ENCODE measurements at places on chromosomes 2 and 18. TPM values are rescaled to one million over a fixed set of nuclear protein-coding genes. Genes with fewer than 3 reads are reported as not detected.

The CXCR1 gene
- 0.35 TPM for total RNA-seq

The RRM2 gene
- total RNA-seq = 0.60 TPM

The MAP4K3 gene
- total RNA-seq = 41.5 TPM

The GALNT14 gene
- total RNA-seq = 0.46 TPM

The SCYGR3 gene
- not detected for total RNA-seq

The NT5C1B gene
- total RNA-seq = not detected

The SERPINB11 gene
- not detected for total RNA-seq

The GALR1 gene
- total RNA-seq = not detected

The RTP5 gene
- total RNA-seq = not detected

The SLC8A1 gene
- 791 TPM for total RNA-seq

The FLACC1 gene
- 6.5 TPM for total RNA-seq

The ABCG8 gene
- not detected for total RNA-seq

The COL6A3 gene
- 132 TPM for total RNA-seq

- no peak for DNase-seq
These were observed 303.7 kb upstream of the HS6ST1 start for GRCh38 chr2:128622371-128622770.

- no peak for DNase-seq
These were observed 79.3 kb upstream of the ASAP2 start for GRCh38 chr2:9127316-9127715.

DNA sequence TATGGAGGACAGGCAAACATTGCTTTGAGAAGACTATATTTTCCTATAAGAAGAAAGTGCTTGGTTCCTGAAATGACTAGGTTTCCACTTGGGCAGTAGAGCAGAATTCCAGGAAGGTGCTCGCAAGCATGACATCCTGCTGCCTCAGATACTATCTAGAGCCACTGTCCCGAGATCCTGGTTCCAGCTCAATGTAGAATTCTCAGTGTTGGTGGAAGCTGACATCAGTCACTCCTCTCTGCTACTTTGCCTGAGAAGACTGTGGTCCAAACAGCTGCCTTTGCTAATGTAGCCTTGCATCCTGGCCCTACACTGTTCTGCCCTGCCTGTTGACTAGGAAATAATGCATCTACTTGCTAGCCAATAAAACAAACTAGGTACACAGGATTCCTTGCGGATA lies 50.0 kb upstream of the ITGA6 start:
- DNase-seq = no peak

DNA sequence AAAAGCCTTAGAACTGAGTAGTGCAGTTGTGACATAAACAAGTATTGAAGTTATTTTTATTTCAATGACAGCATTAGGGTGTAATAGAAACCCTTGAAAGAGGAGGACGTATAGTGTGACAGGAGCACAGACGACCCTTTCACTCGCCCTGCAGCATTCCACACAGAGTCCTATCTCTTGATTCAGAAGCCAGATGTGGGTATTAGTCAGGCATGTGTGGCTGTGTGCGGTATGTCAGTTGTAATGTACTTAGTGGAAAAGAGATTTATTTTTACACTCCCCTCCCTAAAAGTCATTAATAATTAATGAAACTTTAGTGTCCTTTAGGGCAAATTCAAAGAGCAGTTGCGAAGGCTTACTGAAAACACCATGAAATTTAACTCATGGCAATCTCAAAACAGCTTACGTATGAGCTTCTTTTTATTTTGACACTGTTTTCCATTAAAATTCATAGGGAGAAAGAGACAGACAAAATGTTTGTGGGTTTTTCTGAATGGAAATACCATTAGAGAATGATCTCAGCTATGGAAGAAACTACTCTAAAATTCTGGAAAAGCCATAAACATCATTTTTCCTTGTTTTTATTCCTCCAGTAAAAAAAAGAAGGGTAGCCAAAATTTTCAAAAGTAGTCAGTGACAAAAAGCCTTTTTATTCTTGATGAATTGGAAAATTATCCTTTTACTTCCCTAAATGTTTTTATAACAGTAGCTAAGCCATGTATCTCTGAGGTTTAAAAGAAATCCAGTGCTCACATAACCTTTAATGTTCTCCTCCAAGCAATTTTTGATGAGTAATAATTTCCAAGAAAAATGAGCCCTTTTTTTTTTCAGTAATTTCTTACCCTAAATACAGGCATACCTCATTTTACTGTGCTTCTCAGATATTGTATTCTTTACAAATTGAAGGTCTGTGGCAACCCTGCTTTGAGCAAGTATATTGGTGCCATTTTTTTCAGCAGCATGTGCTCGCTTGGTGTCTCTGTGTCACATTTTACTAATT lies 84.0 kb upstream of the DSEL start:
- no peak for DNase-seq

GRCh38 chr18:65659912-65660311 lies 90.9 kb upstream of the CDH7 start:
- DNase-seq = no peak

GRCh38 chr2:237091779-237092436 lies 6.2 kb downstream of the COPS8 start:
- DNase-seq = no peak

DNA sequence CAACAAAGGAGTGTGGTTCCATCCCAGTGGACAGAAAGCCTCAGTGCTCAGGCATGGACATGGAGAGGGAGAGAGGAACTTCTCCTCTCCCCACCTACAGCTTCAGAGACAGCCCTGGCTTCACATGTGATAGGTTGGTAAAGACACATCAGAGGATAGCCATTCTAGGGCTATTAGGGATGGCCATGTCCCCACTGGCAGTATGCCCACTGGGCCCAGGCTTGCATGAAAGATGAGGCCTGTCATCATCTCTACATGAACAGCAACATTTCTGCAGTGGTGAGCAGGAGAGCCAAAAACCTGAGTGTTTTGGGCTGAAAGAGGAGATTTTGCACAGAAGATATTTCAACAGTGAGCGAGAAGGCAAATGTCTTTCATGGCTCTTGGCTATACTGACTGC lies 517.2 kb downstream of the NR4A2 start:
- no peak for DNase-seq

- no peak for DNase-seq
These were observed 319.5 kb upstream of the HNMT start for GRCh38 chr2:137644731-137645130.

DNA sequence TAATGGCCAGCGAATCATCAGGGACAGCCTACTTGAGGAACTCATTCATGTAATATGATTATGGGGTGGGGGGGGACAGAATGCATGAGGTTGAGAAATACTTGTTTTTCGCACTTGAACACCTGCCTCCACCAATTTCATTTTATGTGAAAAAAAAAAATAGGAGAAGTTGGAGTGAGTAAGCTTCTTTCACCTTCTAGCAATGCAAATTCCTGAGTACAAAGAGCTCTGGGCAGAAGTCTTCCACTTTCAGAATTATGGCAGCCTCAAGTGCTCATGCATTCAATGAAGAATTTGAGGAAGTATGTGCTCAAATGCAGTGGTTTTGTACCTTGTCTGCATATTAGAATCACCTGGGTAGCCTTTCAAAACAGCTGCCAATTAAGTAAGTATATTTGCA lies 40.1 kb upstream of the GPD2 start:
- no peak for DNase-seq

DNA sequence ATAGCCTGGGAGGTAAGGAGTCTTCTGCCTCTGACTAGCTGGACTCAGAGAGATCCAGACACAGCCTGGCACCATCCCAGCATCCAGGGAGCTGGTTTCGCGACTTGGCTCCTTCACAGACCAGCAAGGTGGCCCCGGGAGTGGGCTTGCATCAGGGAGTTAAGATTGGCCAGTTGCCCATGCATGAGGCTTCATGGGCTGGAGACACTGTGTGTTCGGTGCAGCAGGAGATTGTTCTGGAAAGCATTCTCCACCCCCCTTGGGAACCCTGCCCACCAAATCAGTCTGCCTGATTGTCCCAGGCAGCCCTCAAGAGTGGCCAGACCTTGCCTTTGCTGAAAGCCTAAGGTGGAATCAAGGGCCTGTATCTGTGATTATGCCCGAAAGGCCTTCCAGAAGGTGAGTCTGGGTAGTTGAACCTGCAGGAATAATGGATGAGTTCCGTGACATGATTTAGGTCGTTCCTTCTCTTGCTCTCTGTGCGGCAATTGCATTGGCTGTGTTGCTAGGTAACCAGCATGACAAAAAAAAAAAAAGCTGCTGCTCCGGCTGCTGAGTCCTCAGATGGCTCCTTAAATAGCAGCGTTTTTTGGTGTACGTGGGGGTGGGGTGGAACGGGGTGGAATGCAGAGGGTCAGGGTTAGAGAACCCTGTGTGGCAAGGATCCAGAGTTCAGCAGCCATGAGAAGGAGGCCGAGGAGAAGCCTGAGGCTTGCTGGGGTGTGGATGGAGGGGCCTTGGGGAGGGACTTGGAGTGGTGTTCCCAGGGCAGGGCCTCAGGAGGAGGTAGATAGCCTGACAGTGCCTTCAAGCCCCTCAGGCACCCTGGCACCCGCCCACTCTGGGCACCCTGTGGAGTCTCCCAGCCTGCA lies 93.0 kb upstream of the MCFD2 start:
- peak; percentile 80 for DNase-seq

DNA sequence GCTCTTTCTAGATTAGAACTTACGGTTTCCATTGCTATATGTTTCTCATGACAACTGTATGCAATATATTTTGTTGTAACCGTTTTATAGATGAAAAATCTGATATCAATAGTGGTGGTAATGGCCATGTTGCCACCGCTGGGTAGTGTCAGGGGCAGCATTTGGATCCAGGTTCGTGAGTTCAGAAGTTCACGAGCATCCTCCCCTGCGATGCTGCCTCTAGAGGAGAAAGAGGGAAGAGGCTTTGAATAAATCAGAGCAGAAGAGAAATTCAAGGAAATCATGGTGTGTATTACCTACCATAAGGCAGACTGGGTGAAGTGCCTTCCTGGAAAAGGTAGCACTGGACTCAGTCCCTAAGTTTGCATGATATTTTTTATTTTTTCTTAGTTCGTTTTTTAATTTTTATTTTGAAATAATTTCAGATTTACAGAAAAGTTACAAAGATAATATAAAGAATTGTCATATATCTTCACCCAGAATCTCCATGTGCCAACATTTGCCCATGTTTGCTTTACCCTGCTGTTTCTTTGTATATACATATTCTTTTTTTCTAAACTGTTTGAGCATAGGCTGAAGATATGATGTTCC lies 3.3 kb upstream of the ZBTB7C start:
- DNase-seq = no peak

GRCh38 chr2:170189757-170190156 lies 11.8 kb downstream of the MYO3B start:
- DNase-seq = no peak

- no peak for DNase-seq
These were observed 11.6 kb downstream of the CFLAR start for GRCh38 chr2:201127570-201127969.

- DNase-seq = no peak
These were observed 271.5 kb downstream of the AGAP1 start for GRCh38 chr2:235765181-235765820.

GRCh38 chr2:101076581-101076980 lies 74.5 kb downstream of the RPL31 start:
- DNase-seq = no peak

GRCh38 chr2:76826691-76827090 lies 695.5 kb downstream of the LRRTM4 start:
- no peak for DNase-seq

GRCh38 chr2:99818842-99819241 lies 323.5 kb downstream of the AFF3 start:
- no peak for DNase-seq

- DNase-seq = no peak
These were observed 573.0 kb downstream of the GALR1 start for GRCh38 chr18:77822632-77823031.

GRCh38 chr2:12805033-12805432 lies 88.3 kb downstream of the TRIB2 start:
- DNase-seq = no peak

DNA sequence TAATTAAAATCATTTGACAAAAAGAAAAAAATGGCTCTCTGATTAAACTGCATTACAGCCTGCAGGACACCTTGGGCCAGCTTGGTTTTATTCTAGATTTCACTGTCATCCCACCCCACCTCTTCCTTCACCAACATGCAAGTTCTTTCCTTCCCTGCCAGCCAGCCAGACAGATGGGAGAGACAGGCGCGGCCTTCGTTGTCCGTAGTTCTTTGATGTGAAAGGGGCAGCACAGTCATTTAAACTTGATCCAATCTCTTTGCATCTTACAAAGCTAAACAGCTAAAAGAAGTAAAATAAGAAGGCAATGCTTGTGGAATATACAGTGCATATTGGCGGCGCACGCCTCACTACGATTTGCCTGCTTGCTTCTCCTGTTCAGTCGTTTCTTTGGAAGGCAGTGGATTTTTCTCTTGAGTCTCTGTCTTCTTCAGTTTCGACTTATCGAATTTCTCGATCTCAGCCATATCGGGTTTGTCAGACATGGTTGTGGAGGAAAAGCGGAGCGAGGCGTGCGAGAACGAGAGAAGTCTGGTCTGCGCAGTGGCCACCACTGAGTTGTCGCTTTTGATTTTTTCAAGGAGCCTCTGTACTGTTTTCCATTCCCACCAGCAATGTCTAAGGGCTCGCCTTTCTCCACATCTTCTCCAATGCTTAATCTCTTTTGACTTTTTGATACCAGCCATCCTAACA lies 22.4 kb downstream of the COLEC11 start:
- DNase-seq = no peak

- peak; percentile 23 for DNase-seq
These were observed 160.5 kb upstream of the KCNJ3 start for GRCh38 chr2:154537843-154538450.

DNA sequence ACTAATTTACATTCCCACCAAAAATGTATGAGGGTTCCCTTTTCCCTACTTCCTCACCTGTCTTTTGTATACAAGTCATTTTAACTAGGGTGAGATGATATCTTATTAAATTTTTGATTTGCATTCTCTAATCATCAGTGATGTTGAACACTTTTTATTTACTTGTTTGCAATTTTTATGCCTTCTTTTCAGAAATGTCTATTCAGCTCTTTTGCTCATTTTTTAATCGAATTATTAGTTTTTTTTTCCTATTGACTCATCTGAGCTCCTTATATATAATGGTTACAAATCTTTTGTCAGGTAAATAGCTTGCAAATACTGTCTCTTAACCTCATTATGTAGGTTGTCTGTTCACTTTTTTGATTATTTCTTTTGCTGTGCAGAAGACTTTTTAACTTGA lies 269.4 kb downstream of the CDH19 start:
- no peak for DNase-seq

DNA sequence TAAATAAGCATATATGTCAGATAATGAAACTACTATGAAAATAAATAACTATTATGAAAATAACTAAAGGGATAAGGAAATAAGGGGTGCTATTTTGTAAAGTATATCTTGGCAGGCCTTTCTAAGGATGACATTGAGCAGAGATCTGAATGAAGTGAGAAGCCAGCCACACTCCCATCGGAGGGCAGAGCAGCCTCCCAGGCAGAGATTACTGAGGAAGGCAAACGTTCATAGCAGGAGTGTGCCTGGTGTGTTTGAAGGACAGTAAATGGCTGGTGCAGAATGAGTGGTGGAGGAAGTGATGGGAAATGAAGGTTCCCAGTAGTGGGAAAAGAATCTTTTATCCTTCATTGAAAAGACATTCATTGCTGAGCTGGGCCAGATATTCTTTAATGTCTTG lies 62.5 kb downstream of the SPHKAP start:
- DNase-seq = no peak

DNA sequence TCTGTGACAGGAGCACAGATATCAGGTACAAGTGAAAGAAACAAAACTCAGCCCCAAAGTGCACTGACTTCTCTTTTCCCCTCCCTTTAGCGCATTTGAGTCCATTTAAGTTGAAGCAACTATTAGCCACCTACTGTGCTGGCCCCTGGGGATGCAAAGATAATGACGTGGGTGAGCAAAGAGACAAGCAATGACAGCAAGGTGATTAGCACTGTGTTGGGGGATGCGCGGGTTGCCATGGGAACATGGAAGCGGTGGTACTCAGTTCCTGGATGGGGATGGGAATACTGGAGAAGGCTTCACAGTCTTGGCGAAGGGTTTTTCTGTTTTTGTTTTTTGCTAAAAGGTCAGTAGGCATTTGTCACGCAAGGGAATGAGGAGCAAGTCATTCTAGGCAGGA lies 205.8 kb downstream of the LDLRAD4 start:
- DNase-seq = no peak
